Activated T-cell treated with anti-CD3 and anti-CD28 coated beads, Interleukin-2, amount 50 U/mL, for 24 hours (primary cell): ENCODE measurements at places on chromosomes 1 and 21.

DNA sequence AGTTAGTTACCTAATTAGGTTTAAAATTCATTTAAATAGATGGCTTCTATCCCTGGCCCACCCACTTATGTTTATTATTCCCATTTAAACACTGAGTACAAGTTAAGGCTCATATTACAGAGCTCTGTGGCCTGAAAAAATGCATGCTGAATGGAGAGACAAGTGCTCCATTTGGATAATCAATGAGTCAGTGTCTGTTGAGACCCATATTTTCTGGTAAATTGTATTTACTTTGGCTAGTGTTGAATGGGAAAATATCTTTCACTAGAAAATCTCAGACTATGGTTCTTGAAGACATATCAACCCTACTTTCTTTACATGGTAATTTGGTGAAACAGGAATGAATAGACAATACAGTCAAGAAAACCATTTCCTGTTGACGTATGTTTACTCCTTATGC lies 356.0 kb downstream of the S1PR1 start:
- DNase-seq: no peak

- DNase-seq: no peak
Observed at GRCh38 chr1:150875197-150876118, 941 bp downstream of the ARNT start.

GRCh38 chr1:230163205-230163604 lies 96.2 kb downstream of the GALNT2 start:
- DNase-seq: no peak

DNA sequence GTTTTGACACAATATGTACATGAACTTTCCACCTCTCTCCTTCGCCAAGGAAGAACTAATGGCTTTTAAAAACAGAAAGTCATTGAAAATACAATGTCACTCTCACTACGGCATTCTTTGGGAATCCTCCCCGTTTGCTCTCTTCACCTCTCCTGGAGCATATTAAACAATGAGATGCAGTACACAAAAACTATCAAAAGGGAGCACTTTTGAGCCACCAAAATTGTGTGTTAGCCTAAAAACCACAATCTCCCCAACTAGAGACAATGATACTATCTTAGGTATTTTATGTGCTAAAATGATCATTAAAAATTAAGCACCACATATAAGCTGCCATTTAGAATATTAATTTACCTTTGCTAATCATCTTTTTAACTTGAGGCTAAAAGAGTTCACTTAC lies 425.5 kb downstream of the KCTD3 start:
- DNase-seq: no peak

- no peak for DNase-seq
Observed at GRCh38 chr1:108503062-108503733, 53.1 kb downstream of the NBPF6 start.

DNA sequence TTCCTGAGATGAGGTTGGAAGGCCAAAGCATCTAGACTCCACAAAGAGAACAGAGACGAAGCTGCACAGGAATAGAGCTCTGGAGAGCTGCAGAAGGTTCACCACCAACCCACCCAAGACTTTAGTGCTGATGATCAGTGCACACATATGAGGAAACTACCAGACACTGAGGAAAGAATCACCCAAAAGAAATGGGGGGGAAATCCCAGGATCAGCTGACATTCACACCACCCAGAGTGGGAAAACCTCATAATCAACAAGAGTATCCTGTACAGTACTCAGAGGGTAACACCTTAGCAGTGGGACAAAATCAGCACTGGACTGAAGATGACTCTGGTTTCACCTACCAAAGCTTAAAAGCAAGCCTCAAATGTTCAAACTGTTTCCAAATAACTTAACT lies 36.4 kb downstream of the DENND1B start:
- no peak for DNase-seq
